MCF 10A (cell line): ENCODE measurements at places on chromosomes 11 and 22. TPM values are rescaled to one million over a fixed set of nuclear protein-coding genes. Genes with fewer than 3 reads are reported as not detected.

- no peak for DNase-seq
Observed at GRCh38 chr11:24246715-24247114, 250.1 kb upstream of the LUZP2 start.

- no peak for DNase-seq
Observed at GRCh38 chr22:40020956-40021355, 26.2 kb downstream of the FAM83F start.

GRCh38 chr22:29787371-29787980 is 20.3 kb downstream of the UQCR10 start:
- DNase-seq: no peak

DNA sequence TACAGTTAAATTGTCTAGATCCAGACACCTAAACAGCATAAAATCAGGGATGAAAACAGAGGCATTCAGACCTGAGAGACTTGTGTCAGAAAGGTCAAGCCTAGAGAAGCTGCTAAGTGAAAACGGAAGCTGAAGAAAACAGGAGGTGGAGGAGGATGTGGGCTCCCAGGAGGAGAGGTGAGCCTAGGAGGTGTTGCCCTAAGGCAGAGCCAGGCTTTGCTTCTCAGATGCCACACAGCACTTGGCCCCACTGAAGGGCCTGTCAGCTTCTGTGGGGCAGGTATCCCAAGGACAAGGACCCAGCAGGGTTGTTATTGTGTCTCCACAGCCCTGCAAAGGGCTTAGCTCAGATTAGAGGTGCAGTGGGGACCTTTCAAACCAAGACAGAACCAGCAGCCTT is 14.4 kb downstream of the UFD1 start:
- DNase-seq: no peak

GRCh38 chr11:34679681-34680080 is 58.8 kb downstream of the EHF start:
- DNase-seq: no peak

GRCh38 chr22:19848298-19849224 is 6.1 kb downstream of the GNB1L start:
- peak; percentile 83 for DNase-seq

GRCh38 chr11:28649922-28650321 is 541.7 kb downstream of the METTL15 start:
- DNase-seq: peak; percentile 35

DNA sequence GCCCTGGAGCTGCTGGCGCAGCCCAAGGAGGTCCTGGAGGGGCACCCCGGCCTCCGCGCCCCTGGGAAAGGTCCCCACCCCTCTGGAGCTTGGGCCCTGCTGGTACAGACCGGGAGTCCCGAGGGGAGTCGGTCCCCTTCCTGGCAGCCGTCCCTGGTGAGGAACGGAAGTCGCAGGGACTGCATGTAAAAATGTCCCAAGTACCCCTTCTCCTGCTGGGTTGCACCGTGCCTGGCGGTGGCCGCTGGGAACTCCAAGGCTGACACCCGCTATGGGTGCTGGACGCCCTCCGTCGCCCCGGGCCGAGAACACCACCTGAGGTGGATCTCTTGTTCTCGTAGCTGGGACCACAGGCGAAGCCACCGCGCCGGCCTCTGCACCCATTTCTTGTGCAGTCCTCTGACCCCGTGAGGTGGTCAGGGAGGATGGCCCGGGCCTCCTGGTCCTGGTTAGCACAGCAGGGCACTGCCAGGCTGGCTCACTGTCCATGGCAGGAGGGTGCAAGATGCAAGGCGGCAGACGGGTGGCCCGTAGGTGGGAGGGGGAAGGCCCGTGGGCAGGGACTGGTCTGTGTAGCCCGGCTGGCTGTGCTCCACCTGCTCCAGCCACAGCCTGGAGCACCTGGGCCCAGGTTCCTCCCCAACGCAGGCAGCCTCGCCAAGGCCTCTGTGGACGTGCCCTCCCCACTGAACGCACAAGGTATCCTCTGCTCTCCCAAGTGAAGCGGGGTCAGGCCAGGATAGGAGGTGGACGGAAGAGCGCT is 165.2 kb downstream of the IGLL1 start:
- no peak for DNase-seq

The CADM1 gene
- not detected in 2 replicates for total RNA-seq

The LRRC32 gene
- total RNA-seq: not detected in 2 replicates

The TEAD1 gene
- total RNA-seq: 91.0 and 123 TPM in 2 replicates
